ENCODE measurements at places on chromosomes 2 and 18.

DNA sequence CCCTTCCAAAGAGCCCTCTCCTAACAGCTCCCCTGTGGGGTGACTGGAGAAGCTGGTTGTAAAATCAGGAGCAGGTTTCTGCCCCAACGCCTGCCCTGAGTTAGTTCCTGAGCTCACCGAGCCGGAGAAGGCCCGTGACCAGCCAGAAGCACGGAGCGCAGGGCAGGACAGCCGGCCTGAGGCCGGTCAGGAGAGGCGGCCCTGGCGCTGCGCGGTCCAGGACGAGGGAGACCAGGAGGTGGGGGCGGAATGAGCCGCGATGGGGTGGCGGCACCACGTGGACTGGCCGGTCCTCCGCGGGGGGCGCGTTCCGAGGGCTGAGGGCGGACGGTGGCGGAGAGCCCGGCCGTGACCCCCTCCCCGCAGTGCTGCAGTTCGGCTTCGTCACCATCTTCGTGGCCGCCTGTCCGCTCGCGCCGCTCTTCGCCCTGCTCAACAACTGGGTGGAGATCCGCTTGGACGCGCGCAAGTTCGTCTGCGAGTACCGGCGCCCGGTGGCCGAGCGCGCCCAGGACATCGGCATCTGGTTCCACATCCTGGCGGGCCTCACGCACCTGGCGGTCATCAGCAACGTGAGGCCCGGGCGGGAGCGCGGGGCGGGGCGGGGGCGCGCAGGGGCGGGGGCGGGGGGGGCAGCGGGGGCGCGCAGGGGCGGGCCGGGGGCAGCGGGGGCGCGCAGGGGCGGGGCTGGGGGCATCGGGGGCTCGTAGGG lies 29.0 kb downstream of the ANO7 start:
- DNase-seq: peak; percentile 40

DNA sequence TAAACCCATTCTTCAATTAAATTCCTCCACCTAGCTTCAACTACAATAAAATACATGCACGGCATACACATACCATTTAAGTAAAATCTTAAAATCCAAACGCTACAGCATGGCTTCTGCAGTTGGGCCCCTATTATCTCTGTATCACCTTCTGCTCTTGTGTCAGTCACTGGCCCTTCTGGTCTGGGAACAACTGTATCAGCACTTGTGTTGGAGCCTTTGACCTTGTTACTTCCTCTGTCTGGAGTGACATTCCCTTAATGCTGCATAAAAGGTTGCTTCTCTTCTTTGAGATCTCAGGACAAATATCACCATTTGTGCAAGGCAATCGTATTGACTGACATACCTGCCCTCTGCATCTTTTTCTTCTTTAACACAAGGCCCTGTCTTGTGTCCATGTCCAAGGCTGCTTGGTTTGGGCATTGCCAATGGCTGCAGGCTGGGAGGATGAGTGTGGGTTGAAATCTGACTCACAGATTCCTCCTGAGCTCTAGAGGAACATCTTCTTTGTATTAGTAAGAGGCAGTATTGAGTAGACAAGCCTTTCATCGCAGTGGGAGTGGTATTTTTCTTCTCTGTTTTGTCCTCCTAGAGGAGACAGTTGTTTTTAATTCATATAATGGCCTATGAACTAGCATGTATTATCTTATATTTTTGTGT lies 267.8 kb upstream of the TRIB2 start:
- no peak for DNase-seq

GRCh38 chr2:31339696-31340095 lies 74.8 kb downstream of the XDH start:
- no peak for DNase-seq

GRCh38 chr2:212908031-212908430 lies 243.4 kb downstream of the IKZF2 start:
- no peak for DNase-seq

- no peak for DNase-seq
These were observed 1014.3 kb downstream of the CBLN2 start for GRCh38 chr18:71529703-71530303.

GRCh38 chr2:226845386-226846116 lies 9.7 kb downstream of the RHBDD1 start:
- DNase-seq: no peak

DNA sequence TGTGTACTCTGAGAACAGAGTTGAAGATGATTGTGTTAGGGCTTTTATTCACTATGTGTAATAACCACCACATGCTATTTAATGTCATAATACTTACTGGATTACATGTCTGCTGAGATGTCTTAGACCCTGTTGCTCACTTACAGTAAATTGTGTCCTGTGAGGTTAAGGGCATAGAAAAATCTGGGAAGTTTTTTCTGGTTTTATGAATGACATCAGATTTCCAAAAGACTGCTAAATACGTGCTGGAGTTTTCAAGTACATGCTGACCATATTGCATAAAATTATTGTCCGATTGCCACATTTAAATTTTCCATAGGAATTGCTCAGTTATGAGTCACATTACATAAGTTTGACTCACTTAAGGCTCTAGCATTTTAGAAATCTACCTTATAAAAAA lies 96.7 kb upstream of the COL5A2 start:
- no peak for DNase-seq

- no peak for DNase-seq
These were observed 16.8 kb upstream of the TMEM37 start for GRCh38 chr2:119414894-119415293.
